ENCODE measurements at places on chromosomes 16 and 17. TPM values are rescaled to one million over a fixed set of nuclear protein-coding genes. Genes with fewer than 3 reads are reported as not detected.

Gene MMP25
- total RNA-seq = 0.63 TPM

Gene GINS2
- total RNA-seq = 7.5 TPM

Gene OR1F1
- total RNA-seq = 0.94 TPM

Gene TNS4
- total RNA-seq = not detected

Data from parietal lobe (tissue), 2 donors.